ENCODE measurements at places on chromosomes 3 and 15.
A peak's percentile ranks its signal among the peaks of the same experiment; 100 is the strongest.

- no peak for DNase-seq
Measured at GRCh38 chr3:194070220-194070633, 65.7 kb upstream of the HES1 start.

DNA sequence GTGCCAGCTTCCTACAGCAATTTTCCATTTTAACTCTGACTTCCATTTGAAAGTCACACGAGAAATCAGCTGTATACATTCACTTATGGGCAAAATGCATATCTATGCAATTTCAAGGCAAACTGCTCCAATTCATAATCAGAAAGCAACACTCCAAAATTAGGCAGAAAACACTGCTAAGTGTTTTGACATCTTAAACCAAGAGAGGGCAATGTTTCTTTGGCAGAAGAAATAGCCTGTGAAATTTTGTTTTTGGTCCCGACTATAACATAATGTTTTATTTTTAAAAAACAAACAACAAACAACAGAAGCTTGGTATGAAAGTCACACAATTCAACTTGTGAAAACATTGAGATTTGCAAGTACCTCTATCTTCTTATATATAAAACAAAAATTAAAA is 42.6 kb downstream of the GOLIM4 start:
- DNase-seq = no peak

DNA sequence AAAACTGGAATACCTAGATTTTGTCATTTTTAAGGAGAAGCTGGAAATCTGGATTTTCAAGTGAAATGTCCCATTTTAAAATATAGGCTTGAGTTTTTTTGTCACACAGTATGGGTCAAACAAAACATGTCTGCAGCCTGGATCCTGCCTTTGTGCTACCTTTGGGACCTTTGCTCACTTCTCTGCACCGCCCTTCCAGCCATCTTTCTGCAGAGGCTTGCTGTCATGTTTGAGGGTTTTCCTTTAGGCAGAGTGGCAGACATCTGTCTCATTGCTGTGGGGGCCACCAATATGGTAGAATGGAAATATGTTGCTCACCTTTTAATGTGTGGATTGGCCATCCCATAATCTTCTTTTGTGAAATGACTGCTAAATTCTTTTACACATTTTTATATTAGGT is 136.3 kb downstream of the EEFSEC start:
- no peak for DNase-seq

DNA sequence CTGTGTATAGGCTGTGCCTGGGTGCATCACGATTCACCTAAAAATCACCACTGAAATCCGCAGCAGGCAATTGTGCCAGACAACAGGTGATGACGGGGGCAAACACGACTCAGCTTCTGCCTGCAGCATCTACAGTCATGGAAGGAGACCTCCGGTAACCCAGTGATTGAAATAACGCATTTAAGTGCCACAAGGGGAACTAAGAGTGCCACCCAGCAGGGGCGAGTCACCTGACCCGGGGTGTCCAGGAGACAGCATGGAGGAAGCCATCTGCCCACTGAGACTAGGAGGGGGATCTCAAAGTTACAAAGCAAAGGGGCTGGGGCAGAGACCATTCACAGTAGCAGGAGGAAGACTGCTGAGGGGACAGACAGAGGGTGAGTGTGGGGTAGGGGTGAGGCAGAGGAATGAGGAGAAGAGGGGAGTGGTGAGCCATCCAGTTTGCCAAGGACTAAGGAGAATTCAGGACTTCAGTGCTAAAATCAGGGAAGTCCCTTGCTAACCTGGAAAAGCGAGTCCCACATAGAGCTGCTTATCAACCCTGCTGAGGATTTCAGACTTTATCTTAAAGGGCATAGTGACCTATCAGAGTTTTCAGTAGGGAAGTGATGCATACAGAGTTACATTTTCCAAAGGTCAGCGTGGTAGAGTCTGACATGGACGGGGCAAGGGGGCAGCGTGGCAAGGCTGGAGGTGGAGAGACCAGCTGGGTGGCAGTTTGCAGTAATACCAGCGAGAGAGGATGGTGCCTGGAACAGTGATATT is 256.7 kb upstream of the HES1 start:
- DNase-seq = no peak

- no peak for DNase-seq
Measured at GRCh38 chr15:89139613-89140499, 51.6 kb downstream of the ABHD2 start.

DNA sequence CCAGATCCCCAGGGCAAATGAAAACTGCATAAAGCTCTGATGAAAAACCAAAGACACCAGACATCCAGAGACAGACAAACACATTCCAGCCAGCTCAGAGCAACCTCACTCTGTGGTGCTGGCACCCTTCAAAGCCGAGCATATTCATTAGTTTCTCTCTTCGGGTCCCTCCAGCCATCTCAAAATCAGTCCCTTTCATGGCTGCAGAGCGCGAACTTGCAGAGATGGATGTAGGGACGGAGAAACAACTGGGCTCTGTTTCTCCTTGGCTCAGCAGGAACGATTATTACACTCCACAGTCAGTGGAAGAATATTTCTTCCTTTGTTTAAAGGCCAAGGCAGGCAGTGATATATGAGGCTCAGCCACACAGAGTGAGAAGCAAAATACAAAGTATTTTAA is 50.4 kb upstream of the SYN2 start:
- DNase-seq = no peak

GRCh38 chr15:55846116-55846707 is 103.3 kb upstream of the PRTG start:
- peak; percentile 82 for DNase-seq

DNA sequence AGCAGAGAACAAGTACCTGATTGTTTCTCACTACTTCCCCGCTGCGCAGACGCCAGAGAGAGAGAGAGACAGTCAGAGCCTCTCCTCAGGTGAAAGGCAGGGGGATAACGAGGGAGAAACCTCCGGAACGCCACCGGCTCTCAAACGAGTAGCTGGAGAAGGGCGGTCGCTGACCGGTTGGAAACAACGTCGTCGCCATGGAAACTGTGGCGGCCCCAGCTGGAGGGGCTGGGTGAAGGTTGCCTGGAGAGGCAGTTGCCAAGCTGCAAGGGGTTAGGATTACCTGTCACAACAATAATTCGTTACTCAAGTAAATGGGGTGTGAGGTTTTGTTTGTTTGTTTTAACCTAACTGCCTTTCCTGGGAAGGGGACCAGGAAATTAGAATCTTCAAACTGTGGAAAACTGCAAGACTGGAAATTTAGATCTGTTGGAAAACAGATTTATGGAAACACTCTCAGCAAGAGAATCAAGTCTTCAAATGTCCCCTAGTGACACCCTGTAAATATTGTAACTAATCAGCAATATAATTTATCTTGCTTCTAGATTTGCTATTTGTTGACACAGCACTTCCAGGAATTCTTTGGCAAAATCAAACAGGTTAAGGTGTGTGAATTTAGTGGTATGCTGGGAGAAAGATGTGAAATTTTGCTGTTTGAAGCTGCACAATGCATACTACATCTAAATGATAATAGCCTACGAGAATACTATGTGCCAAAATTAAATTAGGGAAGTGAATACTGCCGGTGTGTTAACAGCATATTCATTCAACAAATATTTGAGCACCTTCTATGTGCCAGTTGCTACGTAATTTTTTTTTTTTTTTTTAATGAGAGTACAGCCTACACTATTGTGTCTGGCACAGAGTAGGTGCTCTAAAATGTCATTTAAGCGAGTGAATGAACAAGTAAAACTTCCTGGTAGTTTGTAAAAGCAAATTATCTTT is at the start of gene DNAH12:
Gene DNAH12, minus strand, starts transcription at position 164 of the 945 bp plus-strand sequence. CDS start 1,474 bp downstream, outside the sequence.
- peak; percentile 18 for DNase-seq

DNA sequence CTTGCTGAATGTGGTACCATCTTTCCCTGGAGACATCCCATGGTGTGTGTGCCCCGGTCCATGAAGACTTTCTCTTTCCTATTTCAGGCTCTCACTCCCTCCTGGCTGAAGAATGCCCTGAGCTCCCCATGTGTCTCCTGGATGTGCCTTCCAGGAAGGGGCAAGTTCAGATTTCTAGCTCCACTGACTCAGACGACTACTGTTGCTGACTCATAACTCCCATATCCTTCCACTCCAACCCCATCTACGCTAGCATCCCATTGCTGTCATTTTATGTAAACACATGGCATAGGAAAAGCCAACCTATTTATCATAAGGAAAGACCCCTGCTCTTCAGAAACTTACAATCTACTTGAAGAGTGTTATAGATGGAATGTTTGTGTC is 95.0 kb downstream of the ADCY5 start:
- DNase-seq = no peak

DNA sequence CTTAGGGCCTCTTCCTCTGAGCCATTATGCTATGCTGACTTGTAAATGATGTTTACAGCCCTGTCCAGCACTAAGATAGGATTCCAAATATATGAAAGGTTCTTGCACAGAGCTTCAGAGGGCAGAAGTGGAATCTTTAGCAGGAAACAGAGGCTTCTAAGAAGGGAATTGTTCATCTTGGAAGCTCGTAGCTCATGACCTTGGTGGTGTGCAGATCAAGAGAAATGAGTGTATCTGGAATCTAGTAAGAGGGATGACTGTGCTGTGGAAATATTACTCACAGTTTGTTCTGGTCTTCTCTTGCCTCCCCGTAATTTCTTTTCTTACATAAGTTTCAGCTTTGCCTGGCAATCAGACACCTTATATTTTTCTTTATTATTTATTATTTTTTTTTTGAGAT is 175.8 kb downstream of the SPATA16 start:
- no peak for DNase-seq

DNA sequence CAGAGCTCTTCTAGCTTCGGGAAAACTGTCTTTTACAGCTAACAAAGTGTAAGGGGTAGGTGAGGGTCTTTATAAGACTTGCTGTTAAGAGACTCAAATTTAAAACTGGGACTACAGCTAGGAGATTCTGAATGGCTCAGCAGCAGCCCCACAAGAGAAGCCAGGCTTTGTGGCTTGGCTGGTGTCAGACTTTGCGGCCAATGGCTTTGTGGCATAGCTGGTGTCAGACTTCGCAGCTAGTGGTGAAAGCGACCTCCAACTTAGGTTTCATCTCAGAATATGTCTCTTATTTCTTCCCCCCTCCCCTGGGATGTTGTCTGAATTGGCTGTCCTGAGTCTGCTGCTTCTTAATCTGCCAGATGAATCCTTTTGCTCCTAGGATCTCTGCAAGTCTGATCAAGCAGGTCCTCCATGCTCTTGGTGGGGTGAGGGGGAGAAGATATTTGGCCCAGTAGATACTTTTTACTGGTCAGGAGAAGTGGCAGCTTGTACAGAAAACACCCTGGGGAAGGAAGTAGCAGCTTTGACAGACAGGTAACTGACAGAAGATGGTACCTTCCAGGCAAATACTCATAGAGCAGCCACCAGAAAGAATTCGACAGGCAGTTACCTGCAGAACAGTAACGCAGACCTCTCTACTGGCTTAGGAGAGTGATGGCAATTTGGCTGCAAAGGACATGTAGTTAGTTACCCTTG is 8.4 kb downstream of the BOC start:
- no peak for DNase-seq

DNA sequence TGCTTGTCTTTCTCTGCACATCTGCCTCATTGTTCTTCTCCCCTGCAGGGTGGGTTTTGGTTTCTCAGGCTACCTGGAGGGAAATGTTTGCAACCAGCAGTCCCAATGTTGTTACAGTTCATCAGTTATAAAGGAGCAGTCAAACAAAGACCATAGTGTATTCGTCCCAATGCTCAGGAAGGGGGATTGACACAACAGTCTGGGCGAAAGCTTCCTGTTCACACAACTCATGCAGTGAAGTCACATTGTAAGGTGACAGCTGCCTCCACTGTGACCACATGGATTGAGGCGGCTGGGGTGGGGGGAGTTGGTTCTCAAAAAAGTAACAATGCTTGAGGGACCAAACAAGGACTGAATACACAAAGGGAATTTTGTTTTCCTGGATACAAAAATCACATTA is 28.8 kb upstream of the TF start:
- no peak for DNase-seq

DNA sequence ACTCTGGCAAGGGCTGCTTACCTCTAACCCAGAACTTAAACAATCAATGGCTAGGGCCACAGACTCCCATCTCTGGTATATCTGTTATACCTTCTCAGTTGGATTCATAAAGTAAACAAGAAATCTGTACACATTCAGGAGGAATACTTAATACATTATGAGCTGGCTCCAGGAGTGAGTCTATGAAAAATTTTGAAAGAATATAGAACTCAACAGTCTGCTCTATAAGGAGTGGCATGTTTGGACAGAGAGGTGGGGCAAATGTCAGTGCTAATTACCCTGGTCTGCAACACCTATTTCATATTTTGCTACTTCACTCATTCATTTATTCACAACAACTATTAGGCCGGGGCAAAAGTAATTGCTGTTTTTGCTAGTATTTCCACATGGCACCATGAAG is 245.1 kb downstream of the THRB start:
- DNase-seq = no peak

DNA sequence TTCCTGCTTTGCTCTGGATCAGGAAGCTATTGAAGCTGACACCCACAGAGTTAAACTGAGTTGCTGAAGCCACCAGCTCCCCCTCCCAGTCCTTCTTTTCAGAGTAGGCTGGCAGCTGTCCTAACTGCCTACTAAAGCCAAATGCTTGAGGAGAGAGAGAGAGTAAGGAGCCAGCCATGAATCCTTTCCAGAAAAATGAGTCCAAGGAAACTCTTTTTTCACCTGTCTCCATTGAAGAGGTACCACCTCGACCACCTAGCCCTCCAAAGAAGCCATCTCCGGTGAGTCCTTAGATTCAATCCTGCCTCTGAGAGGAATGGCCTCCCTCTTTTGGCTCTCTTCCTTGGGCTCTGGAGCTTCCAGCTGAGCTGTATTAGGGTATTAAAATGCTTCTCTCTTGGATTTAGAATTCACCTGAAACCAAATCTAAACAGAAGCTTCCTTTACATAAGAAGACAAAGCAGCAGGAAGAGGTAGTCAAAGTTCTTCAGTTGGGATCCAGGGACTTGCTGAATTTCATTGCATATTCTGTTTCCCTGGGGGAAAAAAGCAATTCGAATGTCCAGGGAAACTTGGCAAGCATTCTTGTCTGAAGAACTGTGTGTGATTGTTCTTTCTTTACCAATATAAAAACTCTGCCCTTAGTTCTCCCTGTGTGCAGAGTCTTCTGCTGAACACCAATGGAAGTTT is at the start of gene SLC15A2:
Gene SLC15A2, plus strand, starts transcription at position 101 of the 690 bp plus-strand sequence. Its CDS starts 76 bp downstream, at position 177.
- no peak for DNase-seq

DNA sequence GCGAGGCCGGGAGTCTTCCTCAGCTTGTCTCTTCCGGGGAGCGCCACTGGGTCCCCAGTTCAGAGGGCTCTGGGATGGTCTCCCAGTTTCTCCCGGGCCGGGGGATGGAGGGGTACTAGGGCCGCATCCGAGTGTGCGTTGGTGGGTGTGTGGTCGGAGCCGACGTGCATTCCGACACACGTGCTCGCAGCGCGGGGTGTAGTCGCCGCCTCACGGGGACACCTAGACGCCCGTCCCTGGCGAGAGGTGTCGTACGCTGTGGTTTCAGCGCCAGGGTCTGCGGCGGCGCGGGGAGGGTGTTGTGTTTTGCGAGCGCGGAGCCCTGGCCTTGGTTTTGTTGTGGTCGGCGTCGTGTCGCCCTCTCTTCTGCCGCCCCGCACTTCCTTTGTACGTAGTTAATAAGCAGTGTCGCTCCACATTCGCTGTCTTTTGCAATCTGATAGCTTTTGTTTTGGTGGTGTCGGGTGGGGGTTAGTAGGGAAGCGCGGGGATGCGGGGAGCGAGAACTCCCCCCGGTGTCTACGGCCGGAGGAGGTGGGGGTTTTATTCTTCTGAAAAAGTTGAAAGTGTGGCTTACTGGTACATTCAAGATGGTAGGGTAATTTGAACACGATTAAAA is 2.2 kb downstream of the IGF1R start:
- peak; percentile 22 for DNase-seq

GRCh38 chr3:134372396-134373270 is 1.6 kb downstream of the AMOTL2 start:
- DNase-seq = no peak

GRCh38 chr3:164658125-164658524 is 420.2 kb downstream of the SI start:
- no peak for DNase-seq

Data from activated CD4-positive, alpha-beta T cell treated with anti-CD3 and anti-CD28 coated beads, Interleukin-10, Interleukin-2, amounts not matched to agents 100 ng/mL and 50 ng/mL, durations not matched to agents 16 hours and 8 hours (primary cell).